NCI-H2171 treated with DMSO at 0.1 percent for 48 hours (cell line): ENCODE measurements at places on chromosomes 4 and X.

DNA sequence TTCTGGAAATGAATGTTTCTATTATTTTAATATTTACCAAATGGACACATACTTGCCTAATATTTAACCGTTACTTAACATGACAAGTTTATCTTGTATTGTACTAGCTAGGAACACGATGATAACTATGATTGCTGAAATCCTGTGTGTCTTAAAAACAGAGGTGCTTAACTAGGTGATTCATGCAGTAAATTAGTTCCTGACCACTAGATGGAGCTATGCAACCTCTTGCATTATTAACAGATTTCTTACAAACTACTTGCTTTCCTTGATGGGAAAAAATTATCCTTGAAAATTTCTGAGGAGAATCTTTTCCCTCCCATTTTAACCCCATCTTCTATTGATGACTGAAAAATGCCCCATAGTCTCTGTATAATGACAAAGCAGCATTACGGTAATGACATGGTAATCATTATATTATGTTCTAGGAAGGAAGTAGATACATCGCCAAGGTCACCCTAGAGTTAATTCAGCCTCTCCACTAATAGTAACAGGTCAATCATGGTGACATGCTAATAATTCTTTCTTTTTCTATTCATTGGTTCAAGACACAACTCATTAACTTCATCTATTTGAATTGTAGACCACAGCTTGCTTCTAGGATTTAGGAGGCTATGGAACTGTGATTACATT lies 844.2 kb downstream of the RAPGEF2 start:
- DNase-seq, result peak; percentile 25

DNA sequence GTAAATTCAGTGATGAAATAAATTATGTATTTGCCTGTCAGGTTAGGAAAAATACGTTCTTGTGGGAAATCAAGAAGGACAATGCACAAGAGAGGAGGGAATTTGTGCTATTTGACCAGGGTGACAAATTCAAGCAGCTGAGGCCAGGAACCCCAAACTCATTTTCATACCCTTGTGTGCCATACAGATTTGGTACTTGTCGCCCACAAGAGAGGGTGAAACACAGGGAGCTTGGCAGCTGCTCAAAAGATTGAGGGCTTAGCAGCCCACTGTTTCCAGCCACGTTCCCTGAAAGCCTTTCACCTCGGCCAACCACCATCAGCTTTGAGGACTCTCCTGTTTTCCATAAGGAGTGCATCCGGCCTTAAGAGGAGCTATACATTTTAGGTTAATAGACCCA lies 111.2 kb downstream of the COL25A1 start:
- no peak for DNase-seq

GRCh38 chrX:112734290-112734689 lies 54.6 kb upstream of the LHFPL1 start:
- DNase-seq, result no peak

DNA sequence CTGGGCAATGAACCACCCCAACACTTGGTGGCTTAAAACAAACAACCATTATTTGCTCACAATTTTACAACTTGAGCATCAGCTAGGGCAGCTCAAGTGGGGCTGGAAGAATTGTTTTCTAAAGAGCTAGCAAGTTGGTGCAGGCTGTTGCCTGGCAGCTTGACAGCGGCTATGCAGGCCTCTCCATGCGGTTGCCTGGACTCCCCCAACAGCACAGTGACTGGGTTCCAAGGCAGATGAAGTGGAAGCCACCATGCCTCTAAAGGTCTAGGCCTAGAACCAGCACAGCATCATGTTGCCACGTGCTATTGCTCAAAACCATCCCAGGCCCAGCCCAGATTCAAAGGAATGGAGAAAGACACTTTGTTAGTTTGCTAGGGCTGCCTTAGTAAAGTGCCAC lies 114.8 kb downstream of the BCOR start:
- DNase-seq, result no peak

GRCh38 chrX:39782276-39782675 lies 315.5 kb downstream of the BCOR start:
- DNase-seq, result no peak

DNA sequence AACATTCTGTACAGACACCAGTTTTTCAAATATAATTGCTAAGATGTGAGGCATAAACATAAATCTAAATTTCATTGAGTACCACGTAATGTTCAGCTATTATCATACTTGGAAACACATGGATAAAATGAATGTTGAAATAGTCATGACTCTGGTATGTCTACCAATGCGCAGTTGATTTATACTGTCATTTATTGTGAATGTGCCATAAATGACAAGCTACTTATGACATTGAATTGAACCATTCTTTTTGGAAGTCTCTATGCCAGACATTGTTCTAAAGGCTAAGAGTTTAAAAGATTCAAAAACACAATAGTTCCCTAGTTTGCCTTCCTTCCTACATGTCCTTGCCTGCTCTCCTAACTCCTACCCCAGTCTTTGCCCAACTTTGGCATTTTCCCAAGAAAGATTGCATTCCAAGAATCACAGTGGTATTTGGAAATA lies 96.6 kb upstream of the DMD start:
- DNase-seq, result no peak

DNA sequence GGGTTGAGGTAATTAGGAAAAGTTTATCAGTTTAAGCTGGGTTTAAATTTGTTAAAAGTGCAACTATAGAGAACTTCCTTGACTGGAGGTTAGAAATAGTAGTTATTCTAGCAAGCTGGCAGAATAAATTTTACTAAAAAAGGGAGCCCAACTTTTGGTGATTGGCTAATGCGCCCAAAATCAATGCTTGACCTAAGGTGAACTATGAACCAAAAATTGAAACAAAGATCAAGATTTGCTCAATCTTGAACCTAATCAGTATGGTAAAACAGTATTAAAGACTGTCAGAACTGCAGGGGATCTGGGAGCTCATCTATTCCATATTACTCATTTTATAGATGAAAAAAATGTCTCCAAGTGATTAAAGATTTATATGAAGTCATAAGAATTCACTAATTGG lies 6.1 kb upstream of the SPATA18 start:
- DNase-seq, result no peak

- no peak for DNase-seq
Measured at GRCh38 chr4:5096261-5096660, 45.0 kb downstream of the STK32B start.
